ENCODE measurements at places on chromosomes 11 and 22. TPM values are rescaled to one million over a fixed set of nuclear protein-coding genes. Genes with fewer than 3 reads are reported as not detected.

GRCh38 chr11:8183111-8183510 is 14.3 kb upstream of the RIC3 start:
- H3K27ac ChIP-seq = no peak overlapping the region
- H3K4me3 ChIP-seq = no peak overlapping the region
- H3K36me3 ChIP-seq = no peaks in the 10 kb centered on the region
- H3K27me3 ChIP-seq = no peaks in the 10 kb centered on the region

Gene USH1C
- 1.3 TPM for total RNA-seq

Gene F2
- not detected for total RNA-seq

GRCh38 chr11:121138259-121138658 is 37.2 kb downstream of the TECTA start:
- no peaks in the 10 kb centered on the region for H3K27me3 ChIP-seq
- no peak overlapping the region for H3K4me3 ChIP-seq
- no peaks in the 10 kb centered on the region for H3K36me3 ChIP-seq
- no peak overlapping the region for H3K27ac ChIP-seq
- no peaks in the 10 kb centered on the region for H3K4me1 ChIP-seq

DNA sequence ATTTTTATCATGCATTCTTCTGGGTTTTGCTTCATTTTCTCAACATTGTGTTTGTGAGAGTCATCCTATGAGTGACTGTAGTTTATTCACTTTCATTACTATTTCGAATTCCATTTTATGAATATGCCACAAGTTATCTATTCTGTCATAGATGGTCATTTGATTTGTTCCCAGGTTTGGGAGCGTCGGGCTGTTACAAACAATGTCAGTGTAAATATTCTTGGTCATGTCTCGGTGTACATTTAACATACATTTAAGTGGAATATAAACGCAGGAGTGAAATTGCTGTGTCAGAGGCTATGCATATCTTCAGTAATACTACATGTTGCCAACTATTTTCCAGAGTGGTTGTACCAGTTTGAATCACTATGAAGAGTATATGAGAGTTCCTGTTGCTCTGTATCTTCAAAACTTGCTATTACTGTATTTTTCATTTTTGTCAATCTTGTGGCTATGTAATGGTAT is 2.4 kb downstream of the TRIM44 start:
- DNase-seq = peak; percentile 15
- H3K36me3 ChIP-seq = peaks cover 6% of the 10 kb centered on the region
- peaks cover 33% of the 10 kb centered on the region for H3K27me3 ChIP-seq
- peaks cover 10% of the 10 kb centered on the region for H3K4me1 ChIP-seq

GRCh38 chr22:24954114-24954463 is 1.6 kb downstream of the KIAA1671 start:
- peak overlapping the region; percentile 97 for H3K4me3 ChIP-seq
- peaks cover 20% of the 10 kb centered on the region for H3K4me1 ChIP-seq
- peak; percentile 21 for DNase-seq
- peaks cover 9% of the 10 kb centered on the region for H3K27me3 ChIP-seq

Gene MADD
- 33.3 TPM for total RNA-seq
